ENCODE measurements at places on chromosomes 16 and 17.

DNA sequence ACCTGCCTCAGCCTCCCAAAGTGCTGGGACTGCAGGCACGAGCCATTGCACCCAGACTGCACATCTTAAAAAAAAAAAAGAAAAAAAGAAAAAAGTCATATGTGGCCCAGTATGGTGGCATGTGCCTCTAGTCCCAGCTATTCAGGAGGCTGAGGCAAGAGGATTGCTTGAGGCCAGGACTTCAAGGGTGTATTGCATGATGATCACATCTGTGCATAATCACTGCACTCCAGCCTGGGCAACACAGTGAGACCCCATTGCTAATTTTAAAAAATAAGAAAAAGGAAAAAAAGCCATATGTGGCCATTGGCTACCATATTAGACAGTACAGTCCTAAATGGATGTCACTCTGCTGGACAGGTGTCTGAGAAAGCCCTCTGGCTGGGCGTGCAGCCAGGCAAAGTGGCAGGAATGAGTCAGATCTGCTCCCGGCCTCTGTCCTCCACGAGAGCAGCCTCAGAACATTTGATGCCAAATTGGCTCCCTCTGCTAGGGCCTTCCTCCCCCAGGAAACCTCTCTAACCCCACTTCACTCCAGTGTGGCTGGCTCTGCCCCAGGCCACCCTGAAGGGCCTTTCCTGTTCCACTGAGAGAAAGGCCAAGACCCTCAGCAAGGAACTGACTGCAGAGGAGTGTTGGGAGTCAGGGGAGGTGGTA is 14.7 kb downstream of the CA7 start:
- DNase-seq = peak; percentile 69

GRCh38 chr16:82658796-82659195 is 32.0 kb downstream of the CDH13 start:
- DNase-seq = no peak

DNA sequence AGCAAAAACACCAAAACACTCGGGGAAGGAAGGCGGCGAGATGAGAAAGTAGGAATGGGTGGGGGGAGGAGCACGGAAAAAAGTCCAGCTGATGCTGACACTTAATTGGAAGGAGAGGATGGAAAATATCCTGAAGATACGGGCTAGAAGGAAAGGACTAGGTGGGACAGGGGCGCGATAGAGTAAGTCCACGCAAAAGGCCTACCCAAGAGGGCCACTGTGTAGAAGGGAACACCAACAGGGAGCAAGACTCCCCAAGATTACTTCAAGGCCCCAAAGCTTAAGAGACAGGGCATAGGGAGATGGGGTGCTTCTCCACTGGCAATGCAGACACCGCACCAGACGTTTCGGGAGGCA is 736 bp downstream of the APPBP2 start:
- DNase-seq = no peak

DNA sequence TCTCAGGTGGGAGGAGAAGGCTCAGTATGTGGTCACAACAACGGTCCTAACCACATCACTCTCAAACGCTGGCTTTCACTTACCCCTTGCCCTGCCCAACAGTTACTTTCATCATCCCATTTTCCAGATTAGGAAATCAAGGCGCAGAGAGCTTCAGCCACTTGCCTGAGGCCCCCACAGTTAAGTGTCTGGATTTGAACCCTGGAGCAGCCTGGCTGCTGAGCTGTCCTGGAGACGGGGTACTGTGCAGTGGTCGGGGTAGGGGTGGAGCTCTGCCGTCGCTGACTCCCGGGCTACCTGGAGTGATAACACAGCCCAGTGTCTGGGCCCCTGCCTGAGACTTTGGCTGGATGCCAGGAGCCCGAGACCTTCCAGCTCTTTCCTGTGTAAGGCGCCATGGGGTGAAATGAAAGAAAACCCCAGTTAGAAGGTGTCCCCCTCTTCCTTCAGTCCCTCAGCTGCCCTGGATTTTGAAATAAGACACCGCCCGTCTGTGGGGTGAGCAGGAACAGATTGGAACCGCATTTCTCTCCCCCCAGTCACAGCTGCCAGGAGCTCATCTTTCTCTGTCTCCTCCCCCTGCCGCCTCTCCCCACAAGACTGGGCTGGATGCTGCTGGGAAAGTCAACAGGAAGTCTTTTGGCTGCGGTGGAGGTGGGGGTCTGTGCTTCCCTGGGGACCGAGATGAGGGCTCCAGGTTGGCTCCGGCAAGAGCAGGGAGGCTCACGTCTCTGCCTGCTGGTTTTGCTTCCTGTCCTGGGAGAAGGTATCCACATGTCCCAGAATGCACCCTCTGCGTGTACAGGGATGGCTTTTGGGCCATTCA is 280.2 kb downstream of the SEC14L1 start:
- DNase-seq = peak; percentile 83

- DNase-seq = no peak
Observed at GRCh38 chr17:73155410-73156165, 9.2 kb upstream of the SSTR2 start.

- no peak for DNase-seq
Observed at GRCh38 chr16:81626181-81626674, 152.9 kb upstream of the PLCG2 start.

DNA sequence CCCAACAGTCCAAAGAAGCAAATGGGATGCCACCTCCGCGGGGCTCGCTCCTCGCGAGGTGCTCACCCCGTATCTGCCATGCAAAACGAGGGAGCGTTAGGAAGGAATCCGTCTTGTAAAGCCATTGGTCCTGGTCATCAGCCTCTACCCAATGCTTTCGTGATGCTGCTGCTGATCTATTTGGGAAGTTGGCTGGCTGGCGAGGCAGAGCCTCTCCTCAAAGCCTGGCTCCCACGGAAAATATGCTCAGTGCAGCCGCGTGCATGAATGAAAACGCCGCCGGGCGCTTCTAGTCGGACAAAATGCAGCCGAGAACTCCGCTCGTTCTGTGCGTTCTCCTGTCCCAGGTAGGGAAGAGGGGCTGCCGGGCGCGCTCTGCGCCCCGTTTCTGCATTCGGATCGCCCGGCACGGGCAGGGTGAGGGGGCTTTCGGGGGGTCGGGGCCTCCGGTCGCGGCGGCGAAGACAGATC is at the start of gene CDH13:
Gene CDH13 (plus strand): TSS at position 179 of the 471 bp plus-strand sequence.
- DNase-seq = no peak

- no peak for DNase-seq
Observed at GRCh38 chr17:45098869-45099616, 33.3 kb downstream of the PLCD3 start.

GRCh38 chr16:63287401-63287800 is 1251.2 kb upstream of the CDH8 start:
- DNase-seq = no peak

DNA sequence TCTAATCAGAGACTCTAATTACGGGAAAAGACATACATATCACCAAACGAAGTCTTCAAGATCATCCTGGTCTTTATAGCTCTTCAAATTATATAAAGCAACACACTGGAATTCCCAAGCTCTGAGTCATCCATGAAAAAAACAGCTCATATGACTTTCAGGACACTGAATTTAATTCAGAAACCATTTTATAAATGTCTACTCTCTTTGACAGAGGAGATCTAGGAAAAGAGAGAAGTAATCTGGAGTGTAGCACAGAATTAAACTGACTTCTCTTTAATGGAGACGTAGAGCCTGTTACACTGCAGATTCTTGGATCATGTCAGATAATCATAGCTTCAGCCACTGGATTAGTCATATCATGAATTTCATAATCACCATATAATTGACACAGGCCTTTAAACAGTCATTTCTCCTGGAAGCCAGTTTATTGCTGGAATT is 86.8 kb upstream of the WSB1 start:
- DNase-seq = no peak

GRCh38 chr16:58110571-58111301 is 18.4 kb downstream of the CFAP20 start:
- no peak for DNase-seq
